Activated CD4-positive, alpha-beta T cell treated with anti-CD3 and anti-CD28 coated beads, Interleukin-2, amount 50 U/mL, for 48 hours (primary cell): ENCODE measurements at places on chromosomes 1 and 21.

DNA sequence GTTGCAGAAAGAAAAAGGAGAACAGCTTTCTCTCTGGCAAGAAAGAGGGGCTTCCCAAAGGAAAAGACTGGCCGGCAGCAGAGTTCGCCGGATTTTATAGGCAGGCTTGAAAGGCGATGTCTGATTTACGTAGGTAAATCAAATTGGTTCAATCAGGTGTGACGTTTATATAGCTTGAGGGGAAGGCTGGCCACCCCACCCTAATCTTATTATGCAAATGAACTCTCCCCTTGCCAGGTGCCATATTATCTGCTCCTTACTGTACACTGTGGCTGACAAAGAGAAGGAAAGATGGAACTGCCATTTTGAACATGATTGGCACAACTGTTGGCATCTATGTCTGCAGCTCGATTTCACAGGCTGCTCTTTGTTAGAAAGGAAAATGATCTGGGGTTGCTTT lies 16.8 kb upstream of the INTS3 start:
- no peak for DNase-seq

DNA sequence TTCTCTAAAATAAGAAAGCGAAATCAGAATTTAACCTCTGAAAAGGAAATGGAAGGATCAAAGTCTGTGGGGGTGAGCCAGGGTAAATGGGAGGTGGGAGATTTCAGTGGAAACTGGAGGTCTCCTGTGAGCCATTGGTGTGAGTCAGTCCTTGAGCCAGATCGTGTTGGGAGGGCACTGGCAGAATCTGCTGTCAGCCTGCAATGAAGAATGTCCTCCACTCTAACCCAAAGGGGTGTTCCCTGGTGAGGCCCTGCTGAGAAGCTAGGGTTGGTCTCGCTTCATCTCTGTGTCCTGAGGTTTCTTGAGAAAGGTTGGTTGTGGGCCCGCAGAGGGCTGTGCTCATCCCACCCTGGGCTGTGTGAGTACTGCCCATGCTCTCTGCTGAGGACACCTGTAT lies 2.4 kb downstream of the QSOX1 start:
- no peak for DNase-seq

DNA sequence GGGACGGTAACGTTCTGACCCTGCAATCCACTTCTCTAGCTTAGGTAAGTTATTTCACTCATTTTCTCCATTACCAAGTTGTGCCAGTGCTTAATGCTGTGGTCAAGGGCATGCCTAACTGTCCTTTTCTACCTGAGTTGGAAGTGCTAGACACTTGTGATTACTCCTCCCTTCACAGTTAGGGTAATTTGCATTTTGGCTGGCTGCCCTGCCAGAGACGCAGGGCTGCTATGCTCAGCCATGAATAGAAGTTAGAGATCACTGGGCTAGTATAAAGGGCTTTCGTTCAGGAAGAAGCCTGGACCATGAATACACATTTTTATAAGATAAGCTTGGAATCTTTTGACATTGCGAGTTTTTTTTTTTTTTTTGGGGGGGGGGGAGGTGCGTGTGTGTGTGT lies 633.2 kb upstream of the NEGR1 start:
- no peak for DNase-seq

DNA sequence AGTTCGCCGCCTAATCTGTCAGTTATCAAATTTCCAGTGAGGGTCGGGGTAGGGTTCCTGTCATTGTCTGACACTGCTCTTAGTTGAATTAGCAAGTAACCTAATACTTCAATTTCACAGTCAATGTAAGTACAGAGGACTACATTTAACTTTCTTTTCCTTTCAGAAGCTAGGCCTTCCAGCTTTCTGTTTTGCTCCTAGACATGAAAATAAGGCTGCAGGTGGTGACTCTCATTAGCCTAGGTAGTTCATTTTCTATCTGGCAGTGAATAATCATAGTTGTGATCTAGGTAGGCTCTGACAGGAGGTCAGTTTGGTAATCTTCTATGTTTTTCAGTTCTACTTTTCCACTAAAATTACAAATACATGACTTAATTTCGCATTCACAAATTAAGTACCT lies 783.1 kb downstream of the MRPL39 start:
- no peak for DNase-seq

DNA sequence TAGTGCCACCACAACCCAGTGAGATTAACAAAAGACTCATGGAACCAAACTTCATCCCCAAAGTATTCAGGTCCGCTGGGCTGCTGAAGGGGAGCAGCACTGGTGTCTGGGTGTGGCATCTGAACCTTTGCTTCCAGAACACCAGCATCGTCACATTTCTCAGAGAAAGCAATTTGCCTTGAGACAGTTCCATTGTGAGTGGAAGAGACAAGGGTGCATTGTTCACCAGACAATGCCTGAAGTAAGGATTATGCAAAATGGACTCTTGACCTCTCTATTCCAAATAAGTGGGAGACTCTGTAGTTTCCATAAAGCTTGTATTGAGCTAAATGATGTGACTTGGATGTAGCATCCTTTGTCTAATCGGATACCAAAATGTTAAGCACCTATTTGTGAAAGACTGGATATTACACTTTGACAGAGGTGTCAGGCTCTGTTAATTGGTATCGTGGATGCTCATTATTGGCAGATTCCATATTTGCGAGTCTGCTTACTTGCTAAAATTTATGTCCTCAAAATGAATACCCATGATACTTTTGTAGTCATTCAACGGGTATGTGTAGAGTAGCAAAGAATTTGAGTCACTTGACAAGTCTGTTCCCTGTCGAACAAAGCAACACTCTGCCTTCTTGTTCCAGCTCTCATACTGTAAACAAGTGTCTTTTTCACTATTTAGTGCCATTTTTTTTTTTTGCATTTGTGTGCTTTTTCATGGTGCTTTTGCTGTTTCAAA lies 75.6 kb downstream of the MRPS6 start:
- DNase-seq = no peak

DNA sequence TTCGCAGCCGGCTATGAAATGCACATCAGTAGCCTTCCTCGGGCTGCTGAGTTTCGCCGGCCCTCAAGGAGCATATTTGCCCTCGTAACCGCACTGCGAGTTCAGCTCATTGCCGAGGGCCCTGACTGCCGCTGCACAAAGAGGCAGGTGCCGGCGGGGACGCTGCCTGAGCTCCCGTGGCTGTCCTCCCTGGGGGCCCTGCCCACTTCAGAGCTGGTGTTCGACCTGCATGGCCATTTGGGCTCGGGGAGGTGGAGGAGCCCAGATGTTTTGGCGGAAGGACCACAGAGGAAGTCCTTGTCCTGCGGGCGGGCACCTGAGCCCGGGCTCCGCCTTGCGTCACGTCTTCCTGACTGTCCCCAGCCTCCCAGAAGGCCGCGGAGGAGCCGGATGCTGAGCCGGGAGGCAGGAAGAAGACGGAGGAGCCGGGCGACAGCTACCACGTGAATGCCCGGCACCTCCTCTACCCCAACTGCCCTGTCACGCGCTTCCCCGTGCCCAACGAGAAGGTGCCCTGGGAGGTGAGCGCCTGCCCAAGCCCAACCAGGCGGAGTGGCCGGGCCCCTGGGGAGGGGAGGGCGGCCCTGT lies 29.9 kb upstream of the LRRC3 start:
- no peak for DNase-seq

DNA sequence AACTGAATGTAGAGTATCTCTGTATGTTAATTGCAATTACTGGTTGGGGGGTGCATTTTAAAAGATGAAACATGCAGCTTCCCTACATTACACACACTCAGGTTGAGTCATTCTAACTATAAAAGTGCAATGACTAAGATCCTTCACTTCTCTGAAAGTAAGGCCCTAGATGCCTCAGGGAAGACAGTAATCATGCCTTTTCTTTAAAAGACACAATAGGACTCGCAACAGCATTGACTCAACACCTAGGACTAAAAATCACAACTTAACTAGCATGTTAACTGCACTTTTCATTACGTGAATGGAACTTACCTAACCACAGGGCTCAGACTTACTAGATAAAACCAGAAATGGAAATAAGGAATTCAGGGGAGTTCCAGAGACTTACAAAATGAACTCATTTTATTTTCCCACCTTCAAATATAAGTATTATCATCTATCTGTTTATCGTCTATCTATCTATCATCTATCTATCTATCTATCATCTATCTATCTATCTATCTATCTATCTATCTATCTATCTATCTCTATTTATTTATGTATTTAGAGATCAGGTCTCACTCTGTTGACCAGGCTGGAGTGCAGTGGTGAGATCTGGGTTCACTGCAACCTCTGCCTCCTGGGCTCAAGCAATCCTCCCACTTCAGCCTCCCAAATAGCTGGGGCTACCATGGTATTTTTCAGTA lies 47.8 kb downstream of the CHML start:
- no peak for DNase-seq

GRCh38 chr1:209685821-209686220 lies 10.6 kb downstream of the G0S2 start:
- DNase-seq = peak; percentile 37

GRCh38 chr1:54668567-54668966 lies 27.0 kb downstream of the MROH7 start:
- DNase-seq = no peak

DNA sequence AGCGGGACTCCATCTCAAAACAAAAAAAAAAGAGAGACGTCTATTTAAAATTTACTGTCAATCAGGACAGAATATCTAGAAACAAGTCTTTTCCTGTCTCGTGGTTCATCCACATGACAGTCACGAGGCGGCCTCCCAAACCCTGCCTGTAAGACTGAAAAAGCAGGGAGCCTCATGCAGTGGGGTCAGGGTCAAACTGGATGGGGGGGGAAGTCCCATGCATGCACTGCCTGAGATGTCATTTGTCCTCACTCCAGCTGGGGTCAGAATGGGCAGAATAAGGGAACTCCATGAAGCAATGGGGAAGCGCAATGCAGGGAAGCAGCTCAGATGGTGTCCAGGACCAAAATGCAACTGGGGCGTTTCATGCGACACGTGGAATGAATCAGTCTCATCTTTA lies 85.5 kb downstream of the PIK3CD start:
- no peak for DNase-seq

- no peak for DNase-seq
These were observed 25.7 kb downstream of the LDLRAD1 start for GRCh38 chr1:53992085-53992874.
